ENCODE measurements at places on chromosomes 3 and 15.
A peak's percentile ranks its signal among the peaks of the same experiment; 100 is the strongest.

GRCh38 chr15:101063891-101064794 is 145.0 kb downstream of the LRRK1 start:
- peak; percentile 87 for DNase-seq

DNA sequence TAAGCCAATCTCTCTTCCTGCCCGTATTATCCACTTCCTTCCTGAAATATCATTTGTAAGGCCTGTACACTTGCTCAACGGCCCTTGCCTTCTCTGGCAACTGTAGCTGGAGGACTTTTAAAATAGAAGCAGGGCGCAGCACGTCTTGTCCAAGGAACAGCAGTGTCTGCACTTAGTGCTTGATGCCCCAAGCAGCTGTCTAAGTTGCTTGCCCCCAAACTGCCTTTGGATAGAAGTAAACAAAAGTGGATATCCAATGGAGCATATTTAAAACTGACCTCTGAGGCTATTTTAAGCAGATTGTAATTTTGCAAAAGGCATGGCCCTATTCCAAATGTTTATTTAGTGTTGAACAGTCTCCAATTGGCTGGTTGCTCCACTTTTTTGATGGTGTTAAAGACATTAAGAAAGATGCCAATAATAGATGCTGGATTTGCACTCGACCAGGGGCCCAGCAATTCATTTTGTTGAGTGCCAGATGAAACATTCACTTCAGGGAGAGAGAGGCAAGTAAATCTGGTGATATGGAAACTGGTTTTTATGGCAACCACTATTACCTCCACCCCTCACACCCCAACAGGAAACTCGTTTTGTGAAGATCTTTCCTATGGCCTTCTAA is 526.8 kb upstream of the TBL1XR1 start:
- DNase-seq = peak; percentile 65

- DNase-seq = no peak
Observed at GRCh38 chr3:100425316-100425715, 24.0 kb downstream of the LNP1 start.

GRCh38 chr3:27216955-27217552 is 152.1 kb downstream of the NEK10 start:
- no peak for DNase-seq

GRCh38 chr3:15427981-15428380 is 583 bp downstream of the EAF1 start:
- no peak for DNase-seq

DNA sequence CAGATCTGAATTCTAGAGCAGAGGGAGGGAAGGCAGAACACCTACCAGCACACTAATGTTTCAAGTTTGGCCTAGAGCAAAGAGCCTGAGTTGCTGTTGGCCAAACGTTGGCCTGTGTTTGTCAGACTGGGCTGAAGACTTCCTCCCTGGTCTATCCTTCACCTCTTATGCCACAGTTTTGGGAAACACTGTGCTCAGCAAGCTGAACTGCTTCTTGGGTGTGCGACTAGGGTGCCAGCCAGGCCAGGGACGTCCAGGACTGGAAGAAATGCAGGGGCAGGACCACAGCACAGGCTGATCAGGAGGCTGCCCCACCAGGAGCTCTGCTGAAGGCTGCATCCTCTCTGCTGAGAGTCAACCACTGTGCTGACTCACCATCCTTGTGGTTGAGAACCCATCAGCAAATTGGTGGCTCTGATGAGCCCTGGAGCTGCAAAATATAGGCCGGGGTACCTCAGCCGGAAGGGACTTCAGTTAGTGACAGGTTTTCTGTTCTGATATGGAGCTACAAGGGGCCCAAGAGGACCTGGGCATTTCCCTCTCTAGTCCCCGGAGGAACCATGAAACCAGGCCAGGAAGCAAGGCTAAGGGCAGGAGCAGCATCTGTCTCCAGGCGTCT is 131.6 kb upstream of the RASGRP1 start:
- DNase-seq = no peak

DNA sequence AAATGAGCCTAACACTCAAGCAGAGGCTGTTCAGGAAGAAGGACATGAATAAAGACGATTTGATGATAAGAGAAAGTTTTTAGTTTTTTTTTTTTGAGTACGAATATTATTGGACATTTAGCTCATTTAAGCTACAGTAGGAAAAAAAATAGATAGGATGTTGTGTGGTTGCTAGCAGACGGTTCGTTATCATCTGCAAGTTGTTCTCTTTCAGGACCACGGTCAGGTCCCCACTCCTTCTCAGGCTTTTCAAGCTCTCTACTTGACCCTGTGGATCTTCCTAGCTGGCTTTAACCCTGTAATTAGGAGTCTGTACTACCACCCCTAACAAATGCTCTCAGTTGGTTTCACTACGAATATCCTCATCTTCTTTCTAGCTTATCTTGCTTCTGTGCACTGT is 1.1 kb downstream of the KCNH8 start:
- DNase-seq = no peak

GRCh38 chr3:124429129-124429815 is 301.0 kb upstream of the UMPS start:
- DNase-seq = no peak

- no peak for DNase-seq
Observed at GRCh38 chr15:31223478-31224350, 102.9 kb upstream of the KLF13 start.

- DNase-seq = no peak
Observed at GRCh38 chr3:193187070-193187722, 53.8 kb upstream of the PLAAT1 start.

GRCh38 chr3:151120409-151120808 is 34.9 kb downstream of the MED12L start:
- no peak for DNase-seq

DNA sequence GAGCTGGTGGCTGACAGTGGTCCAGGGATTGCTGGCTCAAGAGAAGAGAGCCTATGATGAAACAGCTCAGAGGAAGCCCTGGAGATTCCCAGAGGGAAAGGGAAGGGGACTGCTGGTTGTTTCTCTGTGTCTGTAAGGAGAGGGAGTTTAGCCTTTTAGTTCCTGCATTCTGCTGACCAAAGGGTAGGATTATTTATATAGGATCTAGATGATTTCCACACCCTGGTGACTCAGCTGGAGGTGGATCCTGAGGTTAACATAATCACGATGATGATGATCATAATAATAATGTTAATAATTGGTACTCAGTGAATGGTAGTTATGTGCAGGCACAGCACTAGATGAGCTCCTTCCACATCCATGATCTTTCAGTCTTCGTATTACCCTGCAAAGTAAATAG is 144.9 kb downstream of the EPHB1 start:
- DNase-seq = no peak

GRCh38 chr3:90010341-90010740 is 902.9 kb downstream of the EPHA3 start:
- DNase-seq = no peak

GRCh38 chr15:62868507-62868906 is 174.0 kb upstream of the TPM1 start:
- no peak for DNase-seq

DNA sequence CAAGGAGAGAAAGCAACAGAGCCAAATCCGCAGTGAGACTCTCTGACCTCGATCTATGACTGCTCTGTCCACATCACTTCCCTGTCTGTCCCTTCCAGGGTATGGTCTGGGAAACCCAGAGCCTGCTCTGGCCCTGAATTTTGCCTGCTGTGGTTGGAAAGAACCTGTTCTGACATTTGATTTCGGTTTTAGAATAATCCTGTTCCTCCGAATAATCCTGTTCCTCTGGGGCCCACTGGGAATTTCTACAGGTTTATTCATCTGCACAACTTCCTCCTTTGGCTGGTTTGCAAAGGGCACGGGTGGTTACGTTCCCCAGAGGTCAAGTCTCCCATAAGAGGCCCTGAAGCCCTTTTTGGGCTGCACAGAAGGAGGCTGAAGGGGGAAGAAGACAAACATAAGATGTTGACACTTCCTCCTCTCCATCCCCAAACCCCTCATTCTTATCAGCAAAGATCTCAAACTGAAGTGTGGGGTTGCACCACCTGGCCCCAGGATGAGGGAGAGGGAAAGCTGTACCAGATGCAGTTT is 10.6 kb downstream of the LAMP3 start:
- DNase-seq = no peak

DNA sequence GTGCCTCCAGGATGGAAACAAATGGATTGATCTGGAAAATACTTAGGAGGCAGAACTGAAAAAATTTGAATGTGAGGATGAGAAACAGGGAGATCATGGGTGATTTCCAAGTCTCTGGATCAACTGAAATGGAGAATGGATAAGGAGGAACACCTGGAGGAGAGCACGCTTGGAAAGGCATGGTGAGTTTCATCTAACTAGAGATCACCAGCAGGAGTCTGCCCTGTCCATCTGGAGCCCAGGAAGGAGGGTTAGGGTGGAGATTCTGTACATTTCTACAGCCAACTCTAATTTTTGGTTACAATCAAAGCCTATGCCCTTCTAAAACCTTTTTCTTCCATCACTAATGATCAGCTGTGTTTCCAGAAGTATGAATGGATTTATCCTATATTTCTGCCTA is 995.9 kb upstream of the CFAP20DC start:
- no peak for DNase-seq

All from sciatic nerve (tissue), 2 donors.